NCI-H1694 treated with DMSO at 0.1 percent for 48 hours (cell line): ENCODE measurements at places on chromosomes 6 and 20.

DNA sequence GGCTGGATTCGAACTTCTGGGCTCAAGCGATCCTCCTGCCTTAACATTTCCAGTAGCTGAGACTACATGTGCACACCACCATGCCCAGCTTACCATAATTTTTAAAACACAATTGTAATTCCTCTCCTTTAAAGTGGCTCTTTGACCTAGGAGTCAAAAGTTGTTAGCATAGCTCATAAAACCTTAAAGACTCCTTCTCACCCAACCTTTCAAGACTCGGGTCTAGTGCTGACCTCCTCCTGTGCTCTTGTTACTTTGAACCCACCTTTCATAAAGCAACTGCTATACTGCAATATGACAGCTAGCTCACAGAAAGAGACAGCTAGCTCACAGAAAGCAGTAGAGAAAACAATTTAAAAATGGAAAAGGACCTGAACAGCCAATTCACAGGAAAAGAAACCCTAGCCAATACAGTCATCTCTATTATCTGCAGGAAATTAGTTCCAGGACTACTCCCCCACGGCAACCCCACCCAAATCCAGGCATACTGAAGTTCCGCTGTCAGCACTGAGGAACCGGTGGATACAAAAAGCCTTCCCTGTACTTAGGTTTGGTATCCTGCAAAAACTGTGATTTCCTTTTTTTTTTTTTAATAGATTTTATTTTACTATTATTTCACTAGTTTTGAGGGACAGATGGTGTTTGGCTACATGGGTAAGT is 20.3 kb downstream of the SSR1 start:
- DNase-seq, result no peak

DNA sequence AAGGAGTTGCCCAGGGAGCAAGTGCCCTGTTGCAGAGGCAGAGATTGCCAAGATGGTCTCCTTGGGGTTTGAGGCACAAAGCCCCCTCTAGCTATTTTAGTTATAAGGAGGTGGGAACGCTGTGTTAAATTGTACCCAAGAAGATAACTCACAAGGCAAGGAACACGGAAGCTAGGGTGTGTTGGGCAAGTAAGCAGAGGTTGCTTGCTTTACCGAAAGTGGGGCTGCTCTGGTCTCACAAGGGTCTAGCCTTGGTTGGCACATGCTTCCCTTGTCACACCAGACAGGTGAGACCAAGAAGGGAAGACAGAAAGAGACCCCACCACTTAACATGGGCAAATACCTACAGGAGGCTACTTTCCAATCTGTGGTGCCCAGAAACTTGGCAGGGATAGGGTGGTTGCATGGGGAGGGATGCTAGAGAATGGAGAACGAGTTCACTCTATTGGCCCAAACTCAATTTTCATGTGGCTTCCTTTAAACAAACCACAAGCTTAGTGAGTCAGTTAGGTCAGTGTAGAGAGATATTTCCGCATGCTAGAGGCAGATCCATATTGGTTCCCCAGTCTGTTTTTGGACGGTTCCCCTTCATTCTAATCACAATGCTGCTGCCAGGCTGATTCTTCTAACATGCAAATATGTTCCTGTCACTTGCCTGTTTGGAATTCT is 42.4 kb downstream of the PLAGL1 start:
- no peak for DNase-seq

DNA sequence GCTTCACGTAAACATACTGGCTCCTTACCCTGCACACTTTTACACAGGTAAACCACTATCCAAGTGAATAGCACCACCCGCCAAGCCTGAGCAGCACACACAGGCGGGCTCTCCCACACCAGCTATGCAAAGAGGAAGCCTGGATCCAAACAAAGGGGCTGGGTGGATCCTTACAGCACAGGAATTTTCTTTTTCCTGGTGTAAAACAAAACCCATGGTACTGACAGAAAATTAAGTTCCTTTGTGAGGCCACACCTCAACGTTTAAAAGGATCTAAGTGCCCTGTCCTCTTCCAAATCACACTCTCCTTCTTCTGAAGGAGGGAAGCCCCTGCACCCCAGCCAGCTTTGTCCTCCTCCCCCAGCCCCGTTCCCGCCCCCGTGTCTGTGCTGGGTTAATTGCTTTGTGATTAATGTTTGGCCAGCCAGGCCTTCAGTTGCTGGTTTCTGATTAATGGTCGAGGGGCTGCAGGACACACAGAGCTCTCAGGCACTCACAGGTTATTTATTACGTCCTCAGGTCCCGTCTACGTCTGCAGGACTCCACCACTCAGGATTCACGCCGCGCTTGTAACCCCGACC is 6.1 kb downstream of the DACT2 start:
- DNase-seq, result no peak

- DNase-seq, result no peak
These were observed 29.7 kb downstream of the ERGIC3 start for GRCh38 chr20:35571555-35571954.

GRCh38 chr6:127178746-127179145 is 60.3 kb downstream of the RSPO3 start:
- no peak for DNase-seq

DNA sequence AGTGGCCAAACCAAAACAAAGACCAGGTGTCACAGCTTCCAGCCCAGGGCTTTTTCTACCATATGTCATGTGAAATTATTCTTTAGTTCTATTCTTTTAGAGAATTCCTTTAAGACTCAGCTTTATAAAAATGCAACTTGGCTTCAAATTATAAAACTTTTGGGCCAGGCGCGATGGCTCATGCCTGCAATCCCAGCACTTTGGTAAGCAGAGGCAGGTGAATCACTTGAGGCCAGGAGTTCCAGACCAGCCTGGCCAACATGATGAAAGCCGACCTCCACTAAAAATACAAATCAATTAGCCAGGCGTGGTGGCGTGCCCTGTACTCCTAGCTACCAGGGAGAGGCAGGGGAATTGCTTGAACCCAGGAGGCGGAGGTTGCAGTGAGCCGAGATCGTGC is 210.3 kb upstream of the ARG1 start:
- no peak for DNase-seq

- no peak for DNase-seq
These were observed 230.9 kb downstream of the FOXC1 start for GRCh38 chr6:1840491-1841121.

- no peak for DNase-seq
These were observed 240.9 kb downstream of the PKHD1 start for GRCh38 chr6:51846531-51846930.

GRCh38 chr6:141335477-141336273 is 797.0 kb upstream of the GJE1 start:
- DNase-seq, result no peak

GRCh38 chr6:170371588-170371987 is 65.0 kb downstream of the FAM120B start:
- no peak for DNase-seq

DNA sequence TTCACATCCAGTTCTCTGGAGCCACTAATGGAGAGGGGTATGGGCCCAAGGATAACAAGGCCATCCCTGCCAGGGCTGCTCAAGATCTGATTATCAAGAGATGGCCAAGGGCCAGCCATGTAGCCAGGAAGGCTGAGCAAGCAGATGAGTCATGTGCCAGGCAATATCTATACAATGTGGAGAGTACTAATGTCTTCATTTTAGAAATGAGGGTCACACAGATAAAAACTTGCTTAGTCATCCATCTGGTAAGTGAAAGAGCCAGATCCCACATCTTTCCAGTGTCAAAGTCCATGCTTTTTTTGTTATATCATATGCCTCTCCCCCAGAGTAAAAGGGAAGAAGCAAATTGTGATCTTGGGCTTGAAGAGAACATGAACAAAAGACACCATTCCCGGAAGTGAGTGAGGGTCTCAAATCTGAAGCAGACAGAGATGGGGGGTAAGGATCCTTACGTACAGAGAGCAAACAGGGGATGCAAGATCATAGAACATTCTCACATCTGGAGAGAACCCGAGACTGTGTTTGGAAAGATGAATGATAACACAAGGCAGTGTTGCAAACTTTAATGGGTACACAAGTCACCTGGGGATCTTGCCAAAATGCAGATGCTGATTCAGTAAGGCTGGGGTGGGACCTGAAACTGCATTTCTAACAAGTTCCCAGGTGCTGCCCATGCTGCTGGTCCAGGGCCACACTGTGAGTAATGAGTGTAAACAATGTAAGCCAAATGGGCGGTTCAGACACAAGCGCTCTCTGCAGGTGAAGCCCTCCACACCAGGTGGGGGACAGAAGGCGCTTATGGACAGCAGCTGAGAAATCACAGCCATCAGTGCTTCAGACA is 20.0 kb upstream of the GSTA3 start:
- no peak for DNase-seq

DNA sequence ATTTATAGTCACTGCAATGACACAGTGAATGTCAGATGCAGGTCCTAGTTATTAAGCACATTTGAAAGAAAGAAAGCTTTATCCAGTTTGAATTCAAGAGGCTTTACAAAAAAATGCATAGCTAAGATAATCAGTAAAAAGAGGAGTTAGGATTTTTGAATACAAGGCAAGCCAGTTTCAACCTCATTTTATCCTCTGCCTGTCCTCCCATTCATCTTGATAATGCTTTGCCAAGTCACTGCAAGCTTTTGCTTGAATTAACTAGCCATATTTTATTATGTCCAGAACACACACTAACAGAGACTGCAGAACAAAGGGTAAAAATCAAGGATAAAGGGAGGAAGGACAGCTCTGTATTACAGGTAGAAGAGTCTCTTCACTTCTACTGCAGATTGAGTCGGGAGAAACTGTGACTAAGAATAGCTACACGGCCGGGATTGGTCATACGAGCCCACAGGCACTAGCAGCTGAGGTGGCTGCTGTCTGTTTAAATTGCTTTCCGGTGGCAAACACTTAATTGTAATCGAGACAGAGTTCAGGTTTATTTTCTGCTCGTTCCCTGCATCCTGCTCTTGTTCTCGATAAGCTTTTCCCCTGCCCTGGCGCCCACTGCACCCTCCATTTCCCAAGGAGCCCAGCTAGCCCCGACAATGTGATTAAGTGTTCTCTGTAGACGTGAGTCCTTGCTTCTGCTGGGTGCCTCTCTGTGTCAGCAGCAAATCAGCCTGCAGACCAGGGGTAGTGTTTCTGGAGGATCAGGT is 30.5 kb upstream of the AKAP12 start:
- no peak for DNase-seq

GRCh38 chr6:6741264-6741663 is 152.7 kb downstream of the LY86 start:
- DNase-seq, result no peak

GRCh38 chr20:21707999-21708737 is 2.7 kb downstream of the PAX1 start:
- no peak for DNase-seq

DNA sequence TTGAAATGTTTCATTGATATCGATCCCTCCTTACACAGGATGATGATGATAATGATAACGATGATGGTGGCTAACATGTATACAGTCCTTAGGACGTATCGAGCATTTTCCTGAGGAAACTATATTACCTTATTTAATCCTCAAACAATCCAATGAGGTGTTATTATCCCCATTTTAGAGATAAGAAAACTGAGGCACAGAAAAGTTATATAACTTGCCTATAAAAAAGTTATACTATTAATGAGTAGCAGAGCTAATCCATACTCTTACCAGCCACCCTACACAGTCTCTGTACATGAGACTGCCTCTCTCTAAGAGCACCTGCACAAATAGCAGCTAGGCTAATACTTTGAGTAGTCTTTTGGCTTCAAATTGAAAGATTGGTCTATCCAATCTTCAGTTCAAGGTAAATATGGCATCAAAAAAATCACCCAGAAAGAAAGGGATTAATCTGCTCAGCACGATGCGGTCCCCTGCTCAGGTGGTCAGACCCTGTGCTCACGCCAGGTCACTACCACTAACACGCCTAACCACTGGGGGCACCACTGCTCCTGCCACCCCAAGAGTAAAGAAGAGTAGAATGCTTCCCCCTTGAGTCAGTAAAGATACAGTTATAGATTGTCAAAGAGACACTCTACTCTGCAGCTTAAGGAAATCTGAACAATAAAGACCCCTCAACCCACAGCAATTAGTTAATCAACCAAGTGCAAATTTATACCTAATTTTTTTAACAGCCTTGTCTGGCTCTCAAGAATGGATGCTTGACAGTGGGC is 15.0 kb downstream of the GABBR1 start:
- DNase-seq, result no peak

DNA sequence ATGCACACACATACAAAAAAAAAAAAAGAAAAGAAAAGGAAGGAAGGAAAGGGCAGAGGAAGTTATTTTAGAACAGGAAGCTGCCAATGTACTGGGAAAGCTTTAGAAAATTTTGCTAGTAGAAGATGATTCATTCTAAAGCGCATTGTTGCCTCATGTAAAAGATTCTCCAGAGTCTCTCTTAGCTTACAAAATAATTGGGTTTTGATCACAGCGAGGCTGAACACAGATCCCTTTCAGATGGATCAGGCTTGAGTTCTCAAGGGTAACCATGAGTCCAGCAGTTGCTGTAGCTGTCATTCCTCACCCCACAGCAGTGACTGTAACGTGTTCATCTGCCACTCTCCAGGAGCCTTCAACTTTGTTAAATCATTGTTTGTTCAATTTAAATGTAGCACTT is 81.9 kb downstream of the PHACTR2 start:
- DNase-seq, result no peak

GRCh38 chr6:108744244-108744972 is 103.8 kb upstream of the ARMC2 start:
- no peak for DNase-seq

DNA sequence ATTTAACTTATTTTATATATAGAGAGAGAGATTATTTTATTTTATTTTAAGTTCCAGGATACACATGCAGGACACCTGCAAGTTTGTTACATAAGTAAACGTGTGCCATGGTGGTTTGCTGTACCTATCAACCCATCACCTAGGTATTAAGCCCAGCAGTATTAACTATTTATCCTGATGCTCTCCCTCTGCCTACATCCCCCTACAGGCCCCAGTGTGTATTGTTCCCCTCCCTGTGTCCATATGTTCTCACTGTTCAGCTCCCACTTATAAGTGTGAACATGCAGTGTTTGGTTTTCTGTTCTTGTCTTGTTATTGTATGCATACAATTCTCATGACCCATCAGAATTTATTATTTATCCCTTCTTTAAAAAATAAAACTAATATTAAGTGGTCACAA is 34.6 kb downstream of the FKBP1C start:
- no peak for DNase-seq
